ENCODE measurements at places on chromosomes 6 and 20. TPM values are rescaled to one million over a fixed set of nuclear protein-coding genes. Genes with fewer than 3 reads are reported as not detected.

ENPP5 gene
- total RNA-seq, result not detected

DYNLT1 gene
- 101 TPM for total RNA-seq

C20orf141 gene
- 0.38 TPM for total RNA-seq

PI3 gene
- total RNA-seq, result 1.8 TPM

SRMS gene
- not detected for total RNA-seq

ZC3H12D gene
- total RNA-seq, result 0.14 TPM

BPIFB4 gene
- not detected for total RNA-seq

MDFI gene
- 0.92 TPM for total RNA-seq

RAB22A gene
- total RNA-seq, result 11.0 TPM

GPLD1 gene
- 1.3 TPM for total RNA-seq
